Skeletal muscle cell (primary cell): ENCODE measurements at places on chromosomes 4 and X.

GRCh38 chr4:176321589-176321988 lies 1.8 kb downstream of the SPCS3 start:
- no peak for DNase-seq

DNA sequence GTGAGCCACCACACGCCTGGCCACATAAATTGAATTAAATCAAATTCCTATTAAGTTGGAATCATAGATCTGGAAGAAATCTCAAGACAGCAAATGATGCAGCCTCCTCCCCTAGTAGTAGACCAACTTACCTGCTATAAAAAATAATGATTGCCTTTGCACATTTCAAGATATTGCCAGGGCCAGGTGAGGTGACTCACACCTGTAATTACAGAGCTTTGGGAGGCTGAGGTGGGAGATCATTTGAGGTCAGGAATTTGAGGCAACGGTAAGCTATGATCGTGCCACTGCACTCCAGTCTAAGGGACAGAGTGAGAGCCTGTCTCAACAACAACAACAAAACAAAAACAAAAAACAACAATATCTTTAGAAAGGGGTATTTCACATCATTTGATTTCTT lies 17.0 kb upstream of the WWC2 start:
- DNase-seq, result no peak

- no peak for DNase-seq
Measured at GRCh38 chr4:13537011-13537831, 7.1 kb downstream of the NKX3-2 start.

- no peak for DNase-seq
Measured at GRCh38 chrX:48902135-48902534, 4.4 kb downstream of the PQBP1 start.

GRCh38 chr4:150149381-150149780 lies 71.1 kb downstream of the DCLK2 start:
- DNase-seq, result peak; percentile 53

DNA sequence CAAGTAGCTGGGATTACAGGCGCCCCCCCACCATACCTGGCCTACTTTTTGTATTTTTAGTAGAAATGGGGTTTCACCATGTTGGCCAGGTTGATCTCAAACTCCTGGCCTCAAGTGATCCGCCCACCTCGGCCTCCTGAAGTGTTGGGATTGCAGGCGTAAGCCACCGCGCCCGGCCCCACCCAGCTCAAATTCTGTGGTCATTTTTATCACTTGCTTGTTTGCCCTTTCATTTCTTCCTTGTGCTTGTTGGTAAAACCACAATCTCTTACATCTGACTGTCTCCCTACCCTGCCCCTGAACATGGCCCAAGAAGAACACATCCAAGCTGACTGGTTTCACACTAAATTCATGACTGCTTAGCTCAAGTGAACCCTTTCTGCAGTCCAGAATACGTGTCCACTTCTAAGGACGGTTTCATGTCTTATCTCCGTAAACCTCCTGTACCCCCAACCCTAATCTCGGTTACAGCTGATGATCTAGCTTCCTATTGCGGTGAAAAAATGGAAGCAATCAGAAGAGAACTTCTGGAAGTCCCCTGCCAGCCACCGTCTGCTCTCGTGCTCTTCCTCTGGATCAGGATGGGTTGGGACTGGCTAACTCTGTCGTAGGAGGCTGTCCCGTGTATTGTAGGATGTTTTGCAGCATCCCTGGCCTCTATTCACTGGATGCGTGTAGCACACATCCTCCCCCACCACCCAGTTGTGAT lies 5.4 kb upstream of the RS1 start:
- no peak for DNase-seq

- no peak for DNase-seq
Measured at GRCh38 chrX:117607561-117607960, 509.0 kb downstream of the KLHL13 start.

DNA sequence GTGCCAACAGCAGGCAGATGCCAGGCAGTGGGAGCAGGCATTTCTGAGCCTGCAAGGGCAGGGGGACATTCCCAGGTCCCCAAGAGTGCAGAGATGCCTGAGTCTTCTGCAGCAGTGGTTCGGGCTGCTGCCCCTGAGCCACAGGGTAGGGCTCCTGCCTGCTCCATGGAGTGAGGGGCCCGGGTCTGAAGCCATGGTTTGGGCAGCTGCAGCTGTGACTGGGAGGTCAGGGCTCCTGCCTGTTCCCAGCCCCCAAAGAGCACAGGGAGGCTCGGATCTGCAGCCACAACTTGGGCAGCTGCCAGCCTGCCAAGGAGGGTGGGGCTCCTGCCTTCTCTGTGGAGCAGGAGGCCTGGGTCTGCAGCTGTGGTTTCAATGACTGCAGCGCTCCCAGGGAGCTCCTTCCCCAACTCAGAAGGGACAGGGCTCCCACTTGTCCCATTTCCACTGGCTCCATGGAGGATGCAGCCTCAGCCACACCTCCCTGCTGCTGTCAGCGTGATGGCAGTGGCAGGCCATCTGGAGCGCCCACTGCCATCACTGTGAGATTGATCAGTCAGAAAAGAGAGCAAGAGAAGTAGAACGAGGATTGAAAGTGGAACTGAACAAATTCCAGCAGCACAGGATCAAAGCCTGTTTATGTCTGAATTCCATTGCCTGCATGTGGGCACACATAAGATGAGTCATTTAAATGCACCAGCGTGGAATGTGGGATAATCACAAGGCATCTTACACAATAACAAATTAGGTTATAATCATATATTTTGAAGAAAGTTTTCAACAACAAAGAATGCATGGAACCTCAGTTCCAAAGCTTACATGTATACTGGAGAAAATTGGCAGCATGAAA lies 93.1 kb upstream of the CXorf51A start:
- no peak for DNase-seq

DNA sequence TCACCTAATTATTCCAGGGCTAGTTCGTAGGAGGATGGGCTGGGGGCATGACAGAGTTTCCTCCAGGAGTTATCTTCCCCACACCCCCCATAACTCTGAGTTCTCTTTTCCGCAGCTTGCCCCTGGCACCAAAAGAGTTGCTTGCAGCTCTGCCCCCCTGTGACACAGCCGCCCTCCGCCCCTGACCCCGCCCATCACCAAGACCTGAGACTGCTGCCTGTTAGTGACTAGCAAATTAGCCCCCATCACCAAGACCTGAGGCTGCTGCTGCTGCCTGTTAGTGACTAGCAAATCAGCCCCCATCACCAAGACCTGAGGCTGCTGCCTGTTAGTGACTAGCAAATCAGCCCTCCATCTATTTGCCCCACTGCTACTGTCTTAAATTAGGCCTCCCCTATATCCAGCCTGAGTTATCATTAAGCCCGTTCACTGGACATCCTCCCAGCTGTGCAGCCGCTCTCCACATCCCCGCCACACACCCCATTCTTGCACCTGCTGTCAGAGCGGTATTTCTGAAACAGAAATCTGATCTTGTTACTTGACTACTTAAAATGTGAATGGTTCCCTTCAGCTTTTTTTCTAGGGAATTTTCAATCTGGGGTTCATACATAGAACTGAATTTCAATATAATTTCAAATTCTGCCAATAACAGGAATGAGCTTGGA lies 1.5 kb upstream of the PAPSS1 start:
- no peak for DNase-seq
